Amygdala (tissue), 56 donors: ENCODE measurements at places on chromosomes 6 and 20.

DNA sequence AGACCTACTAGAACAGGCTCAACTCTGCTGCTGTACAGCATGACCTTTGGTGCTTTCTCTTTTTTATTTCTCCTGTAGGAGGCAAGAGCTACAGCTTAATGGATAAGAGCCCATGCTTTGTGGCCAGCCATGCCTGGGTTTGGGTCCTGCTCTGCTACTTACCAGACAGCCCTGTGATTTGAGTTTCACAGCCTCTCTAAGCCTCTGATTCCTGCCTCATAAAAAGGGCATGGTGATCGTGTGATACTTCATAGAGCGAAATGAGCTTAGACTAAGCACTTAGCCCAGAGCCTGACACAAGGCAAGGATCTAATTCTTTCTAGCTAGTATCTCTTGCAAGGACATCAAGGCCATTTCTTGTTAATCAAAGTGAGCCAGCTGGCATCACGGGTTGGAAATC, 19.3 kb upstream of the PDE7B start:
- DNase-seq: no peak

- no peak for DNase-seq
Observed at GRCh38 chr20:60302875-60303274, 344.7 kb downstream of the CDH26 start.

- no peak for DNase-seq
Observed at GRCh38 chr6:90221403-90221802, 75.2 kb downstream of the BACH2 start.

DNA sequence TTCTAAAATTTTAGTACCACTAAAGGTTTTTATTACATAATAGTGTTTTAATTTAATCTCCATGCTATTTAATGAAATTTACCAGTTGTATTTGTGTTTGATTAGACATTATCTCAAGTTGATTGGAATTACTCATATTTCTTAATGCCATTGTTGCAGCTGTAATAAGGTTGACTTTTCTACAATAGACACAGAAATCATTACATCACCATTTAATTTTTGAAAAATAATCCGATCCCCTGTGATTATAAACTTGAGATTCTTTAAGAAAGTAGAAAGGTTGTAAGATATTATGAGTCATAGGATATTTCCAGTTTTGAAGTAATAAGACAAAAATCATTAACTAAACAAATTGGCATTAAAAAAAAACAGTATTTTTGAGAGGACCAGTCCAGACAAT, 161.4 kb downstream of the PRL start:
- DNase-seq: no peak

GRCh38 chr6:11926594-11927407, 85.3 kb upstream of the HIVEP1 start:
- DNase-seq: no peak

GRCh38 chr20:47765271-47765670, 20.0 kb downstream of the SULF2 start:
- DNase-seq: no peak

- DNase-seq: no peak
Observed at GRCh38 chr6:42226645-42227143, 9.0 kb upstream of the MRPS10 start.

- DNase-seq: no peak
Observed at GRCh38 chr20:31969991-31970390, 2.0 kb downstream of the XKR7 start.

- DNase-seq: no peak
Observed at GRCh38 chr20:33433465-33434234, 9.9 kb downstream of the SNTA1 start.

DNA sequence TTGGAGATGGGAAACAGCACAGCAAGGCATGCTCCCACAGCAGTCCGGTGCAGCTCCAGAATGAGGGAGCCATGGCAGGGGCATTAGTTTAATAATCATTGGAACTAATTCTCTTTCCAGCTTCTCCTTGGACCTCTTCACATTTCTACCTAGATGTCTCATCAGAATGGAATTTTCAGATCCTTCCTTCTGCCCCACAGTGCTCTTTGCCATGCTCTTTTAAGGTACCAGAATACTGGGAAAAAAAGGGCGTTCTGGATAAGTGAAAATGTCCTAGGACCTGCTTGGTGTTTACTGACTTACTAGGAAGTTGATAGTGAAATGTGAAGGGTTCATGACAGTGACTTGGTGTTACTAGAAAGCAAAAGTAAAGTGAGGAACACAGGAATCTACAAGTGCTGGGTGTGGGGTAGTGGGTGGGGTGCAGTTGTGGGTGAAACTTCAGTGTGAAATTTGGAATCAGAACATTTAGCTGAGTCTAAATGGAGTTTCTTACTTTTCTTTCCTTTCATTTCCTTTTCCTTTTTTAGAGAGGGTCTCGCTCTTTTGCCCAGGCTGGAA, 207.1 kb downstream of the ARID1B start:
- DNase-seq: no peak

DNA sequence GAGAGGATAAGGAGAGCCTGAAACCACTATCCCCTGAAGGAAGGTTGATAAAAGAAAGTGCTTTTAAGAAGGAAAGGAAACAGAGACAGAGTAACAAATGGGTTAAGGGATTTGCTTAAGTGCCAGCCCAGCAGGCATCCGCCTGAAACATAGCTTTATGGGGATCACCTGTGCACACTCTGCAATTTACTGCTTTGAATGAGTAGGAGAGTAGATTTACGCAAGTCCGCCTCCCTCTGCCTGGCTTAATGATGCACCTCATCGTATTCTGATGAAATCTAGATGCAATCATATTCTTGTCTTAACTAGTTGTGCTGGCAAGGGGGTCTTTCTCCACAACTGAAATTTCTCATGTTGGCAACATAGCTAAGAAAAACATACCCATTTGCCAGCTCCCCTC, 101.1 kb upstream of the ID4 start:
- no peak for DNase-seq

DNA sequence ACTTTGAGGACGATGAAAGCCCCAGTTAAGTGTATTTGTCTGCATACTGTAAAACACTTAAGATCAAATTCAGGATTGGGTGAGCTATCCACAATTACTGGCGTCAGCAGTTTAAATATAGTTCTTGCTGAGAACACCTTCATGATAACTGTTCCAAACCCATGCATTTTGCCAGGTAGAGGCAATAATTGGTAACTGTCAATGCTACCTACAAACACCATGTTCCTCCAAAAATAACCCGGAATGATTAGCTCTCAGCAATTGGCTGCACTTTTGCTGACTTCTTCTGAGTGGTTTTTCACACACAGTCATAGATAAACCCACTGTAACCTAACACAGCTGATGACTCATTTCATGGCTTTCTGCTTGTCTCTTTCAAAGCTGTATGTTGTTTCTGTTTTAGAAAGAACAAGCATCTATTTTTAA, 1358.6 kb upstream of the GJE1 start:
- DNase-seq: no peak

DNA sequence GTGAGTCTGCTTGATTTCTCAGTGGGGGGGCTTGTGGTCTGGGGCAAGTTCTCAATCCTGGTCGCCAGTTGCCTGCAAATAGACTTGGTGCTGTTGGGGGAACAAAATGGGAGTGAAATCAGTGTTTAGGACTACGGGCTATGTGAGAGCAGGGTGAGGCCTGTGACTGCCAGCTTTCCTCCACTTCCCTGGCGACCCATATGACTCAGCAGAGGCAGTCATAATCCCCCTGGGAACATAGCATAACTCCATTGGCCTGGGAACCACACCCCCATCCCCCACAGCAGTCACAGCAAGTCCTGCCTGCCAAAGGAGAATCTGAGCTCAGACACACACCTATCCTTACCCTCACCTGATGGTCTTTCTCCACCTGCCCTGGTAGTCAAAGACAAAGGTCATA, 387.9 kb downstream of the LMBRD1 start:
- DNase-seq: no peak

GRCh38 chr6:99119109-99120031, 171.6 kb upstream of the FBXL4 start:
- no peak for DNase-seq
